ENCODE measurements at places on chromosomes 3 and 15. TPM values are rescaled to one million over a fixed set of nuclear protein-coding genes. Genes with fewer than 3 reads are reported as not detected.

- peak; percentile 60 for DNase-seq
These were observed 12.5 kb upstream of the CAMKV start for GRCh38 chr3:49882166-49882565.

DNA sequence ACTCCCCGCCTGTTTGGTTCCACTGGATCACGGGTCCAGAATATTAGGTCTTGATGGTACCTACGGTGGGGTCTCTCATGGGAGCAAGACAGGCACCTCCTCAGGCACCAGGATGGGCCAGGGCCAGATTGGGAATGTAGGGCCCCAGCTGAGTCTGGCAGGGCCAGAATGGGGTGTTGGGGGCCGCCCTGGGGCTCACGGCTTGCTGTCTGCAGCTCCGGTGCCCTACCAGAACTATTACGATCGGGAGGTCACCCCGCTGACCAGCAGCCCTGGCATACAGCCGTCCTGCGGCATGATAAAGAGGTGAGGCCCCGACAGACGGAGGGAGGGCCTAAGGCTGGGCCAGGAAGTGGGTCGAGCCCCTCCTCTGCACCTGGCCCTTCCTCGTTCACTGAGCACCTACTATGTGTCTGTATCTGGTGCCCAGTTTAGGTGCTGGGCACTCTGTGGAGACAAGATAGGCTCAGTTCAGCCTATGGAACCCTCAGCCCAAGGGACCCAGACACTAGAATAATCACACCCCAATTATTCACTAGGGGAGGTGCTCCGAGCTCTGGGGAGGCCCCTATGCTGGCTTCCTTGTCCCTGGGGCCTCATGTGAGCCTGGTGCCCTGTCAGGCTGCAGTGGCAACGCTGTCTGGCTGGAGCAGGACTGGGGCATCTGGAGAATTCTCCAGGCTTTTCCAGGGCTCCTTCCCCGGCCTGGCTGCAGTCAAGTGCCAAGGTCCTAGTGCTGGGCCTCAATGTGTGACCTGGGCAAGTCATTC is 37.9 kb downstream of the PSTPIP1 start:
- DNase-seq = no peak

- peak; percentile 96 for DNase-seq
These were observed at the start of gene JMJD7 for GRCh38 chr15:41827880-41828806. TSS of gene JMJD7 (plus strand) at chr15:41828092. CDS start at chr15:41828125, 33 bp downstream.

- no peak for DNase-seq
These were observed 325 bp downstream of the ALCAM start for GRCh38 chr3:105367063-105367405.

GRCh38 chr3:181987736-181988135 is 276.0 kb downstream of the SOX2 start:
- no peak for DNase-seq

- DNase-seq = no peak
These were observed 55.8 kb downstream of the CMSS1 start for GRCh38 chr3:99873269-99874102.

ZWILCH gene
- 2.3 TPM for total RNA-seq

All from psoas muscle (tissue), 8 donors.